ENCODE measurements at places on chromosomes 1 and 21. TPM values are rescaled to one million over a fixed set of nuclear protein-coding genes. Genes with fewer than 3 reads are reported as not detected.

The PANK4 gene
- total RNA-seq = 61.3 TPM

The PTAFR gene
- 0.36 TPM for total RNA-seq

DNA sequence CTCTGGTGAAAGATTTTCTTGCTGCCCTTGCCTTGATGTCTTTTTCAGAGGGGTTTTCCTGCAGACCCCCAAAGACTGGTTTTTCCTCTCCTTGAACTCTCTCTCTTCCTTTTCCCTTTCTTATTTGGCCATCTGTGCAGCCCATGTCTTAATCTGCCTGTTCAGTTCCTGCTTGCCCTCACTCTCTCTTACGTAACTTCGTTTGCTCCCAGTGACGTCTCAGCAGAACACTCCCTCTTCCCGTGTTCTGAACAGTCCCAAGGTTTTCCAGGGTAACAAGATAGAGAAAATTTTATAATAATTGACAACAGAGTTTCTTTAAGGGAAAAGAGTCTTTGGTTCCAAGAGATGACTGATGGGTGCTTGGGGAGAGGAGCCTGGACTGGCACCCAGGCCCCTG, 109.1 kb upstream of the LMO4 start:
- H3K4me3 ChIP-seq = no peak overlapping the region
- no peak for DNase-seq
- H3K36me3 ChIP-seq = no peaks in the 10 kb centered on the region
- no peak overlapping the region for H3K27ac ChIP-seq
- H3K4me1 ChIP-seq = no peaks in the 10 kb centered on the region

DNA sequence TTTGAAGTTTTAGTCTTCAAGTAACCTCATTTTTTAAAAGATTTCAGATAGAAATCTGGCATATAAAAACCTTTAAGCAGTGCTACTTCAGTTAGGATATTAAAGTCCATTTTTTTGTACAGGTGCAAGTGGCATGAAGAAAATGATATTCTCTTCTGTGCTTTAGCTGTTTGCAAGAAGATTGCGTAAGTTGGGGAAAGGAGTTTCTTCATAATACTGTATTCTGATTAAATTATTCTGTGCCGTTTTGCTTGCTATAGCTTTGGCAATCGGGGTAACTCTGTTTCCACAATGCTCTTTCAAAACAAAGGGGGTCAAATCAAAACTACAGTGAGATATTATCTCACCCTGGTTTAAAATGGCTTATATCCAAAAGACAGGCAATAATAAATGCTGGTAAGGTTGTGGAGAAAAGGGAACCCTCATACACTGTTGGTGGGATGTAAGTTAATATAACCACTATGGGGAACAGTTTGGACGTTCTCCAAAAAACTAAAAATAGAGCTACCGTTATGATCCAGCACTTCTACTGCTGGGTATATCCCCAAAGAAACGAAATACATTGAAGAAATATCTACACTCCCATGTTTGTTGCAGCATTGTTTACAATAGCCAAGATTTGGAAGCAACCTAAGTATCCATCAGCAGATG, 27.1 kb downstream of the MAEL start:
- no peaks in the 10 kb centered on the region for H3K4me1 ChIP-seq
- H3K27me3 ChIP-seq = no peaks in the 10 kb centered on the region
- H3K36me3 ChIP-seq = no peaks in the 10 kb centered on the region
- DNase-seq = no peak
- H3K4me3 ChIP-seq = no peak overlapping the region
- H3K27ac ChIP-seq = no peak overlapping the region

GRCh38 chr1:20099533-20099932, 19.8 kb downstream of the PLA2G2D start:
- DNase-seq = no peak
- no peaks in the 10 kb centered on the region for H3K36me3 ChIP-seq
- H3K4me1 ChIP-seq = no peaks in the 10 kb centered on the region
- peaks cover 15% of the 10 kb centered on the region for H3K27me3 ChIP-seq

All from K562 (cell line).